Aorta (tissue), 5 donors: ENCODE measurements at places on chromosomes 7 and 10.

- no peak for DNase-seq
- H3K4me3 ChIP-seq = no peak overlapping the region
- H3K27ac ChIP-seq = no peak overlapping the region
- no peaks in the 10 kb centered on the region for H3K36me3 ChIP-seq
- no peaks in the 10 kb centered on the region for H3K27me3 ChIP-seq
- no peaks in the 10 kb centered on the region for H3K4me1 ChIP-seq
These were observed 49.2 kb upstream of the ARID5B start for GRCh38 chr10:61852261-61852660.

DNA sequence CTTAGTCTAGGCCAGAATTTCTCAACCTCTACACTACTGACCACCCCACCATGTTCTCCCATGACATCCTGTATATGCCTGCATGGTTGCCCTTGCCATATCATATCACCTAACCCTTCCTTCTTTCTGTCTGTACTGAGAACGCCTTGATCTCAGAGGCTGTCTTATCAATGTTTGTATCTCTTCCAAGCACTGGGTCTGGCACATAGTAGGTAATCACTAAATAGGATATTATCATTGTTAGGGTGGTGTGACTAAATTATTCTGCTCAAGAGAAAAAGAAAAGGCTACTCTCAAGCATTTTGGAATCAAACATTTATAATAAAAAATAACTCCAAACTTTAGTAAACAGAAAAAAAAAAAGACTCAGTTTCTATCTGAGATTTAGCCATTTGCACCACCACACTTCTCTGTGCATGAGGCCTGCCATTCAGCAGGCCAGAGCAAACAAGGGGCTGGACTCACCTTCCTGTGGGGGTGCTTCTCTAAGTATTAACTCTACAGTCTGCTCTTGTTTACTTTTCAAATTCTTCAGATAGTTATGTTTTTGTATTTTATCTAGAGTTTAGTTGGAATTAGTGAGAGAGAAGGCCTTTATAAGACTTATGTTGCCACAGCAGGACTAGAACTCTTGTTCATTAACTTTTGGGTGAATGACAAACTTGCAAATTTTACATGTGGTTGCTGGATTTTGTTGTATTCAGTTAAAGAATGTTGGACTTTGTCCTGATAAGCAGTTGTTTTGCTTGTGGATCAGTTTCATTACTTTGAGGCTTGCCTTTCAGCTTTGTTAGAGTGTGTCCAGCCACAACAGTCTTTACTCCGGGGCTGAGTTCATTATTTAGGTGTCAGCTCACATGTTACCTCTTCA, 5.4 kb downstream of the AGBL3 start:
- no peaks in the 10 kb centered on the region for H3K36me3 ChIP-seq
- peak overlapping the region; percentile 52 for H3K27ac ChIP-seq
- no peaks in the 10 kb centered on the region for H3K27me3 ChIP-seq
- H3K4me1 ChIP-seq = peaks cover 10% of the 10 kb centered on the region
- no peak for DNase-seq

- DNase-seq = no peak
- H3K27me3 ChIP-seq = no peaks in the 10 kb centered on the region
These were observed 29.9 kb downstream of the POLL start for GRCh38 chr10:101558204-101558603.

DNA sequence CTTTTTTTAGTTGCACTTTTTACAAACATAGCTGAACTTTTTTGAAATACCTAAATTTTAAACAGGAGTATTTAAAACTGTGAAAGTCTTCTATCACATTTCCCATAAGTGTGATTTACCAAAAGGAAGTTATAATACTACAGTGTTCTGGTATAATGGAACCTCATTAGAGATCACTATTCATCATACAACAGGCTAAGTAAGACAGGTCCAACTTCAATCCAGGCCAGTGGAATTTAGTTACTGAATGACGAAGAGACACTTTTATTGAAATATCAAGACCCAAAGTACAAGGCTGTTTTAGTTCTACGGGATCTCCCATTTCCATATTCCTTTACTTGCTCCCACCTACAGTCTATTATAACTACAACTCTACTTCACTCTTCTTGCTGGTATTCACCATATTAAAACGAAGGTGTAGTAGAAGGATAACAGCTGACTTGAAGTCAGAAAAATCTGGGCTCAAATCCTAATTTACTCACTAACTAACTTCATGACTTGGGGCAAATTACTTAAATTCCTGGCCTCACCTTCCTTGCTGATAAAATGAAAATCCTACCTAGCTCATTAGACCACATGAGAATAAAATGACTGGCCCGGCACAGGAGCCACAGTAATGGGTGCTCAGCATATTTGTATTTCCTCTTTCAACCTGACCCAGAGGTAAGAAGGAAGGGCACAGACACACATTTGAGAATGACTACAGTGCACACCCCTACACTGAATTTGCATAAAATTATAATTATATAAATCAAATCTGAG, 21.6 kb downstream of the GPAM start:
- no peak for DNase-seq
- H3K27me3 ChIP-seq = no peaks in the 10 kb centered on the region
- H3K4me3 ChIP-seq = no peak overlapping the region
- H3K36me3 ChIP-seq = peaks cover 17% of the 10 kb centered on the region
- H3K27ac ChIP-seq = no peak overlapping the region

GRCh38 chr7:750111-750905, 23.2 kb upstream of the PRKAR1B start:
- DNase-seq = peak; percentile 57
- no peak overlapping the region for H3K27ac ChIP-seq
- no peak overlapping the region for H3K4me3 ChIP-seq
